ENCODE measurements at places on chromosomes 2 and 18. TPM values are rescaled to one million over a fixed set of nuclear protein-coding genes. Genes with fewer than 3 reads are reported as not detected.

The ANO7 gene
- total RNA-seq, result 5.8 TPM

The COX5B gene
- total RNA-seq, result 213 TPM

The TRIM54 gene
- not detected for total RNA-seq

The MYO7B gene
- 0.77 TPM for total RNA-seq

The CRYBA2 gene
- total RNA-seq, result not detected

The DSEL gene
- total RNA-seq, result 16.5 TPM

The CMPK2 gene
- 38.6 TPM for total RNA-seq

The FLACC1 gene
- 1.7 TPM for total RNA-seq

The GPBAR1 gene
- 0.55 TPM for total RNA-seq

The ANKRD30B gene
- total RNA-seq, result not detected

The PRKAG3 gene
- total RNA-seq, result not detected

The CFC1 gene
- not detected for total RNA-seq

- peak; percentile 92 for DNase-seq
- peak overlapping the region; percentile 98 for H3K27ac ChIP-seq
- peaks cover 39% of the 10 kb centered on the region for H3K4me1 ChIP-seq
- H3K36me3 ChIP-seq, result no peaks in the 10 kb centered on the region
- no peaks in the 10 kb centered on the region for H3K27me3 ChIP-seq
- no peak overlapping the region for H3K4me3 ChIP-seq
Measured at GRCh38 chr2:42922790-42923579, 130.6 kb upstream of the HAAO start.

- peaks cover 16% of the 10 kb centered on the region for H3K36me3 ChIP-seq
- no peak overlapping the region for H3K4me3 ChIP-seq
- peaks cover 5% of the 10 kb centered on the region for H3K4me1 ChIP-seq
- H3K27ac ChIP-seq, result no peak overlapping the region
- H3K27me3 ChIP-seq, result no peaks in the 10 kb centered on the region
Measured at GRCh38 chr18:58977801-58978200, 113.1 kb downstream of the ZNF532 start.

GRCh38 chr2:211132046-211132445, 575.6 kb downstream of the CPS1 start:
- no peak overlapping the region for H3K4me3 ChIP-seq
- peak overlapping the region; percentile 63 for H3K27ac ChIP-seq
- peaks cover 13% of the 10 kb centered on the region for H3K4me1 ChIP-seq
- DNase-seq, result peak; percentile 80
- H3K36me3 ChIP-seq, result no peaks in the 10 kb centered on the region
- no peaks in the 10 kb centered on the region for H3K27me3 ChIP-seq

DNA sequence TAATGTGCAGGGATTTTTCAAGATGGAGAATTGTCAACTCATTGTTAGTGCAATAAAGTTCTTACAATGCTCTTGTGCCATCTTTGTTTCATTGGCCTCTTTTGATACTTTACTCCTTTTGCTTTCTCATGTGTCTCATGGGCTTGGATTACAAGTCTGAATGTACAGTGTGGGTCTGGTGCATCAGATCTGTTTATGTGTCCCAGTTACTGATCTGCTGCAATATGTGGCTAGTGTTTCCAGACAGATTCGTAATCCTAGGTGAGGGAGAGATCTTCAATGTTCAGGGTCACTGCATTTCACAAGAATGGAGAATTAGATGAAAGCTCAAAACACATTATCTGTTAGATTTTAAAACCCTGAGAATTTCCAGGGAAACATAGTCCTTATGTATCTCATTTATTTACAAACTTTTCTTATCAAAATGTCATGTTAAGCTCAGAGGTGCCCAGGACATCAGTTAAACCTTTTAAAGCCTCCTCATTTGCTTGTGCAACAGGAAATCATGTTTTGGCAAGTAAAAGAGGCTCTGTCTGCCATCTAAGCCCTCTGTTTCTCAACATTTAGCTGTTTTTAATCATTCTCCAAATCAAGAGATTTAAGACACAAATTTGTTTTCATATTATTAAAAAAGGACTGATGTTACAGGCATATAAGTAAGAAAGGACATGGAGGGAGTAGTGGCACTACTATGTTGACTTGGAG, 108.1 kb downstream of the NUP35 start:
- peaks cover 2% of the 10 kb centered on the region for H3K4me1 ChIP-seq
- H3K4me3 ChIP-seq, result no peak overlapping the region
- H3K27ac ChIP-seq, result no peak overlapping the region
- no peaks in the 10 kb centered on the region for H3K27me3 ChIP-seq
- no peaks in the 10 kb centered on the region for H3K36me3 ChIP-seq

DNA sequence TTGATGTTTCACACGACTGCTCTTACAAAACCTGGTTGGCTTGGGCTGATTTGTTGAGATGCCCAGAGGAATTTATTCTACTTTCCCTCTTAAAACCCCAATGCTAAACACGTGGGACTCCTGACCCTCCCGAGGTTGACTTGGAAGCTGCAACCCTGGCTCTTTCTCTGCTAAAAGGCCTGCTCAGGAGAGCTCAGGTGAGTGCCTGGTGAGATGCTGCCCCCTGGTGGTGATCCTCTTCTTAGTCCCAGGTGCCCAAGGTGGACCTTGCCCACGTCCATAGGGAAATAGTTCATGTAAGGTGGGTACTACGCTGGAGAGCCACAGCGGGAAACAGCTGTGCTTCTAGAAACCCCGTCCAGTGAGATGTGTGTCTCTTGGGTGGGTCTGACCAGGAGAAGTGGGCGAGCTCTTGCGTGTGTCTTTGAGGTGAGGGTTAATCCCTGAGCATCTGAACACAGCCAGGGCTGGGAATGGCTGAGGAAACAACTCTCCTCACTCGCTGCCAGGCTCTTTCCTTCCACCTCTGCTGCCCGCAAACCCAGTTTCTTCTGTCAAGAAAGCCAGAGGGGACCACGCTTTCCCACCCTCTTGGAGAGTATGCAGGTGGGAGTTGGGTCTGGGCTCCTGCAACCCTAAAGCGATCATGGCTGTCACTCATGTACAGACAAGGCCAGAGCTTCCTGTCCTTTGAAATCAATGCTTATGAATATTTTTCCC, 25.5 kb upstream of the PXDN start:
- no peaks in the 10 kb centered on the region for H3K4me1 ChIP-seq
- peaks cover 2% of the 10 kb centered on the region for H3K27me3 ChIP-seq
- peak; percentile 25 for DNase-seq
- no peak overlapping the region for H3K27ac ChIP-seq

- H3K27ac ChIP-seq, result no peak overlapping the region
- no peak overlapping the region for H3K4me3 ChIP-seq
- no peak for DNase-seq
- no peaks in the 10 kb centered on the region for H3K27me3 ChIP-seq
- H3K36me3 ChIP-seq, result no peaks in the 10 kb centered on the region
Measured at GRCh38 chr2:169065422-169065821, 3.9 kb upstream of the DHRS9 start.

DNA sequence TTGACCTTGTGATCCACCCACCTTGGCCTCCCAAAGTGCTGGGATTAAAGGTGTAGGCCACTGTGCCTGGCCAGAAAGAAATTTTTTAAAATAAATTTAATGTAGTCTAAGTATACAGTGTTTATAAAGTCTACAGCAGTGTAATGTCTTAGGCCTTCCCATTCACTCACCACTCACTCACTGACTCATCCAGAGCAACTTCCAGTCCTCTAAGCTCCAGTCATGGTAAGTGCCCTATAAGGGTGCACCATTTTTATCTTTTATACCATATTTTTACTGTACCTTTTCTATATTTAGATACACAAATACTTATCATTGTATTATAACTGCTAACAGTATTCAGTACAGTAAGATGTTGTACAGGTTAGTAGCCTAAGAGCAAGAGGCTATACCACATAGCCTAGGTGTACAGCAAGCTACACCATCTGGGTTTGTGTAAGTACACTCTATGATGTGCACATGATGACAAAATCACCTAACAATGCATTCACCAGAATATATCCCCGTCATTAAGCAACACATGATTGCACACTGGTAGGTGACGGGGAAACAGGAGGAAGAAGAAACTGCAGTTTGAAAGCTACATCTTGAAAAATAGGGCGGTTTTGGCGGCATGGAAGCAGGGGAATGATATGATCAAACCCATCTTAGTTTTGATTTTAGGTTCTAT, 105.1 kb upstream of the ITGB6 start:
- H3K36me3 ChIP-seq, result peaks cover 11% of the 10 kb centered on the region
- no peaks in the 10 kb centered on the region for H3K27me3 ChIP-seq

DNA sequence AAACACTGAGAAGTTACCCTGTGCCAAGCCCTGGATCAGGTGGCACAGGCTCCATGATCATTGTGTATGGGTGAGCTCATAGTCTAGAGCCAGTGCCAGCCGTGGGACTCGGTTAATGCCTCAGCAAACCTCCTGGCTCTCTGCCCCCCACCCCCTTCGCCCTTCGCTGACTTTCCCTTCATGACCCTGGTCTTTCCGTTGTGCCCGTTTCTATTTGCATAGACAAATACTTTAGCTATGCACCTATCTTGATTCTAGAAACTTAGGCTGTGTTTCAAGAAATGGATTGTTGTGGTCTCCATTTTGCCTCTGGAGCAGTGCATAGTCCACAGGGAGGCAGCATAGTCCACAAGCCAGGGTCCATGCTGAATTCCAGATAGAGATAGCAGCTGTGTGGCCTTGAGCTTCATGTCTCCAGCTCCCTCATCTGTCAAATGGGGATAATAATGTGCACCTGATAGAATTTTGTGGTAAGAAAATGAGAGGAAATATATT, 44.8 kb upstream of the KDM3A start:
- no peak overlapping the region for H3K4me3 ChIP-seq
- DNase-seq, result peak; percentile 24
- peaks cover 8% of the 10 kb centered on the region for H3K4me1 ChIP-seq
- no peaks in the 10 kb centered on the region for H3K27me3 ChIP-seq

DNA sequence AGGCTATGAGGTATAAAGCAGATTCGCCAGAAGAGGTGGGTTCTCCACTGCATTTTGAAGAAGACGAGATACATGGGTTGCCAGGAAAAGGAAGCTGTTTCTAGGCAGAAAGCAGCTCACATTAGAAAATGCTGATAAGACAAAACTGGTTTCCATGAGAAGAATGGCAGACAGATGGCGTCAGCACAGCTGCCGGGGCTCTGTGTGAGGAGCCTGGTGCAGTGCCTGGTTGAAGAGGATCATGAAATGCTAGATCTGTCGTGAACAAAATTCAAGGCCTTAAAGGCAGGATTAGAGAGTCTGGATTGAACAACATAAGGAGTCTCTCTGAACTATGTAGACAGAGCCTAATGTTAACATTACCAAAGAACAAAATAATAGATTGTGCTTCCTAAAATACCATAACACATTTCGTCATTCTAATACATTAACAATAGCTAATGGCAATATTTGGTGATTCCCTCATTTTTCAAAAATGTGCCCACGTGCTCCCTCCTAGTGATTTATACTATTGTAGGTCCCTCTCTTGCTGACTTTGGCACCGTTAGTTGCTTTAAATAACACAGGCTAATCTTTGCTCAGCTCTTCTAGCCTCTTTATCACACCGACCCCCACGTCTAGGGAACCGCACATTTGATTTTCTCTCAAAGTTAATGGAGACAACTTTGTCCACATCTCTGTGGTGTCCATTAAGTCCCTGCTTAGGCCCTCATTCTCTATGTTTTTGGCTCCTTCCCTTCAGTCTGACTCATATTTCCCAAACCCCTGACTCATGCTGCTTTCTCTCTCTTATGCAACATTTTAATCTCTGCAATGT, 38.2 kb downstream of the EFEMP1 start:
- peak; percentile 100 for DNase-seq
- H3K27me3 ChIP-seq, result no peaks in the 10 kb centered on the region
- H3K4me3 ChIP-seq, result peak overlapping the region; percentile 3
- H3K36me3 ChIP-seq, result peaks cover 11% of the 10 kb centered on the region
- peak overlapping the region; percentile 98 for H3K27ac ChIP-seq
- H3K4me1 ChIP-seq, result peaks cover 44% of the 10 kb centered on the region

DNA sequence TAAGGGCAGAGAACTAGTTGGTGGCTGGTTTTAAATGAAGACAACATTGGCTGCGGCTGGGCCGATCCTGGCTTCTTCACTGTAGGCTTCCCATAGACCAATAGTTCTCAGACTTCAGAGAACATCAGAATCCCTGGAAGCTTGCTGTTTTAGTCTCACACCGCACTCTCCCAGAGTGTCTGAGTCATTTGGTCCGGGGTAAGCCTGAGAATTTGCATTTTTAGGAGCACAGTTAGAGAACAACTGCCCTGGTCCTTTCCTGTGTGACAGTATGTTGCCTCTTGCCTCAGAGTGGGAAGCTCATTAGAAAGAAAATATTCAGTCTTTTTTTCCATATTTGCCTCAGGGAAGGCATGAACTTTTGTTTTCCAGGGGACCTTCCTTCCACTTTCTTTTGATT, 137.1 kb upstream of the GAREM1 start:
- H3K36me3 ChIP-seq, result no peaks in the 10 kb centered on the region
- H3K4me1 ChIP-seq, result no peaks in the 10 kb centered on the region
- H3K27ac ChIP-seq, result no peak overlapping the region
- H3K4me3 ChIP-seq, result no peak overlapping the region
- no peak for DNase-seq

GRCh38 chr2:58974426-58974825, 733.3 kb upstream of the FANCL start:
- no peak overlapping the region for H3K4me3 ChIP-seq
- no peak for DNase-seq
- H3K27ac ChIP-seq, result no peak overlapping the region
- no peaks in the 10 kb centered on the region for H3K27me3 ChIP-seq
- H3K4me1 ChIP-seq, result no peaks in the 10 kb centered on the region
- no peaks in the 10 kb centered on the region for H3K36me3 ChIP-seq

DNA sequence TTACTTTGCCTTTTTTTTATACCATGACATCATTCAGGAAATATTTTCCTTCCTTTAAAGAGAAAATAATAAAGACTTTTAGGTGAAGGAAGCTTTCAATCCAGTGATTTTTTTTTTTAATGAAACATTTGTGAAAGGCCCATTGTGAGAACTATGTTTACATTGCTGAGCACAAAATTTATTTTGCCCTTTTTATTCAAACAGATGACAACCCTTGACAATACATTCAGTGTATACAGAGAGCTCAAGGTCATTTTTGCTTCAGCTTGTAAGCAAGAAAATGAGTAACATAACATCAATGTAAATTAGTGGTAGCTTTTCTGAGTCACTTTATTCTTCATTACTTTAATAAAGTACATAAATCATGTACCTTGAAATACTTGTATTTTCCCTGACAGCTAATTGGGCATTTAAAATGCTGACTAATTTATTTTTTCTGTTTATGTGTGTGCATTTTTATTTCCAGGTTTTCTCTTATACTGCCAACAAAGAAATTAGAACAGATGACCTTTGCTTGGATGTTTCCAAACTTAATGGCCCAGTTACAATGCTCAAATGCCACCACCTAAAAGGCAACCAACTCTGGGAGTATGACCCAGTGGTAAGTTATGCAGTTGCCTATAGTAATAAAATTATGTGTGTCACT, 121.6 kb downstream of the GALNT1 start:
- H3K4me3 ChIP-seq, result no peak overlapping the region
- H3K4me1 ChIP-seq, result peaks cover 9% of the 10 kb centered on the region
- H3K27ac ChIP-seq, result peak overlapping the region; percentile 19
- H3K27me3 ChIP-seq, result no peaks in the 10 kb centered on the region
- H3K36me3 ChIP-seq, result peaks cover 6% of the 10 kb centered on the region
- peak; percentile 23 for DNase-seq

- peak; percentile 34 for DNase-seq
- H3K36me3 ChIP-seq, result no peaks in the 10 kb centered on the region
- H3K4me1 ChIP-seq, result no peaks in the 10 kb centered on the region
- H3K4me3 ChIP-seq, result no peak overlapping the region
- no peak overlapping the region for H3K27ac ChIP-seq
Measured at GRCh38 chr2:41853427-41854191, 194.2 kb upstream of the PKDCC start.

- peak overlapping the region; percentile 20 for H3K27ac ChIP-seq
- peaks cover 18% of the 10 kb centered on the region for H3K4me1 ChIP-seq
- H3K4me3 ChIP-seq, result no peak overlapping the region
- H3K36me3 ChIP-seq, result no peaks in the 10 kb centered on the region
- H3K27me3 ChIP-seq, result no peaks in the 10 kb centered on the region
Measured at GRCh38 chr2:223549215-223549614, 52.9 kb downstream of the SCG2 start.

- H3K4me1 ChIP-seq, result no peaks in the 10 kb centered on the region
- H3K27me3 ChIP-seq, result peaks cover 16% of the 10 kb centered on the region
- DNase-seq, result no peak
- H3K4me3 ChIP-seq, result peak overlapping the region; percentile 42
- H3K36me3 ChIP-seq, result no peaks in the 10 kb centered on the region
Measured at GRCh38 chr2:132038179-132038882, 123.4 kb downstream of the ANKRD30BL start.

Data from astrocyte (in vitro differentiated cells and primary cell).